Fibroblast of lung (primary cell): ENCODE measurements at places on chromosomes 2 and 18. TPM values are rescaled to one million over a fixed set of nuclear protein-coding genes. Genes with fewer than 3 reads are reported as not detected.

Gene ACTG2
- 4.1 TPM in 2 replicates for total RNA-seq

- no peak overlapping the region for H3K27ac ChIP-seq
- DNase-seq: no peak
- no peak overlapping the region for H3K4me3 ChIP-seq
- no peaks in the 10 kb centered on the region for H3K27me3 ChIP-seq
These were observed 26.6 kb downstream of the LPIN2 start for GRCh38 chr18:2986150-2986865.

GRCh38 chr2:45013229-45014015 lies 4.2 kb upstream of the SIX2 start:
- H3K4me3 ChIP-seq: no peak overlapping the region
- H3K4me1 ChIP-seq: peaks cover 3% of the 10 kb centered on the region
- H3K27ac ChIP-seq: no peak overlapping the region
- no peaks in the 10 kb centered on the region for H3K36me3 ChIP-seq
- no peak for DNase-seq
- peaks cover 68% of the 10 kb centered on the region for H3K27me3 ChIP-seq

DNA sequence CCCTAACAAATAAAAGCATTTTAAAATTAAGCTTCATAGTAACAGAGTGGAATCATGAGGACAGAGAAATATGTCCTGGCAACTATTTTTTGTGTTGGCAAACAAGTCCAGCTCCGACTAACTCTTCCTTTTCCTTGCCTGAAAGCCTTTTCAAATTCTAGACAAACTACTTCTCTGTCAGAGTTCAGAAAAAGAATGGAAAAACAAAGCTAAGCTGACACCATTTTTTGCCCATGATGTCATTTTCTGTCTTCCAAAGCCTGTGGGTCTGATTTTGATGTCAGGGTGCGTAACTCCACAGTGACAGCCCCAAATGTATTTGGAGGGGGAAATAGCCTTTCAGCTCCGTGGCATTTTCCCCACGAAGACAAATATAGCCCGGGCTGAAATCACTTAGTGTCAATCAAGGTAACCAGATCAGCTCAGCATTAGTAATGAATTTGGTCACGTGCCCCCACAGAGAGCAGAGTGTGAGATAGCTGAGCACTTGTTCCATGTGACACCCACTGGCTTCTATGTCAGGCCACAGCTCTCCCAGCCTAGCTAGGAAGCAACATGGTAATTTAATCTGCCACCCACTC lies 233.0 kb upstream of the SIX2 start:
- H3K27me3 ChIP-seq: no peaks in the 10 kb centered on the region
- H3K4me1 ChIP-seq: peaks cover 16% of the 10 kb centered on the region
- H3K27ac ChIP-seq: no peak overlapping the region
- H3K4me3 ChIP-seq: no peak overlapping the region
- peak; percentile 64 for DNase-seq
- H3K36me3 ChIP-seq: no peaks in the 10 kb centered on the region

Gene TUBA3E
- total RNA-seq: not detected in 2 replicates

GRCh38 chr18:6835345-6835744 lies 105.8 kb downstream of the ARHGAP28 start:
- H3K27ac ChIP-seq: no peak overlapping the region
- peak; percentile 87 for DNase-seq
- H3K4me3 ChIP-seq: no peak overlapping the region

Gene GPR155
- total RNA-seq: 4.4 and 6.4 TPM in 2 replicates

DNA sequence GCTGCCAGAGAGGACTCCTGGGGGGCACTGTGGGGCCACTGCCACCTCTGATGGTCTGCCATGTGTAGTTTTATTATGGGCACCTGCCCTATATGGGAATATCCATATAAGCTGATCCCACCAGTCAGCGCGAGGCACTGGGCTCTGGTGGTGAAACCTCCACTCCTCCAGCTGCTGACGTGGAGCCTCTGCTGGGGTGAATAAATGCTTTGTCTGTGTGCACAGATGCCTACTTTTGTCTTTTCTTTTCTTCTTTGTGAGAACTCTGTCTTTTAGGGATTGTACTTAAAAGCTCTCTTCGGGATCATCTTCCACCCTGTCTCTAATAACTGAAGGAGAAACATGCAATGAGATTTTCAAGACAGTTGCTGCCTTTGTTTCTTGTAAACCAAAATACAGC lies 68.9 kb upstream of the NCK2 start:
- no peak overlapping the region for H3K27ac ChIP-seq
- no peak for DNase-seq
- no peaks in the 10 kb centered on the region for H3K27me3 ChIP-seq
- H3K4me1 ChIP-seq: no peaks in the 10 kb centered on the region
- H3K4me3 ChIP-seq: no peak overlapping the region

GRCh38 chr2:8121022-8121825 lies 560.6 kb upstream of the ID2 start:
- no peak for DNase-seq
- no peak overlapping the region for H3K27ac ChIP-seq
- H3K36me3 ChIP-seq: no peaks in the 10 kb centered on the region
- H3K4me3 ChIP-seq: no peak overlapping the region
- no peaks in the 10 kb centered on the region for H3K27me3 ChIP-seq

DNA sequence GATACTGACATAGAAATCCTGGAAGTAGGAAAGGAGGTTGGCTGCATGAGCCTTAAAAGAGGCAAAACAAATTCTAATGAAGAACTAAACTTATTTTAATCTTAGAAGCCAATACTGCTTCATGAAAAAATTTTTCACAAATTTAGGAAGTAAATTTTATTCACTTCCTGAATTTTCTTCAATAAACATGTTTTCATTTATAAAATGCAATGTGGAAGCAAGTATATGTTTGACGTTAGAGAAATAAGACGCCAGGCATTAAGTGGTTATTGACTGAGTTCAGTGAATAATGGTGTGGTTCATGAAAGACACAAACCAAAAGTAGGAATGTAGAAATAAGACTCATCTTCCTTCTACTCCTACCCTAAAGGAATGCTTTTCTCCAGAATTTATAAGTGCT lies 136.4 kb downstream of the USP34 start:
- no peak overlapping the region for H3K27ac ChIP-seq
- no peak overlapping the region for H3K4me3 ChIP-seq
- H3K4me1 ChIP-seq: no peaks in the 10 kb centered on the region
- H3K36me3 ChIP-seq: peaks cover 2% of the 10 kb centered on the region

DNA sequence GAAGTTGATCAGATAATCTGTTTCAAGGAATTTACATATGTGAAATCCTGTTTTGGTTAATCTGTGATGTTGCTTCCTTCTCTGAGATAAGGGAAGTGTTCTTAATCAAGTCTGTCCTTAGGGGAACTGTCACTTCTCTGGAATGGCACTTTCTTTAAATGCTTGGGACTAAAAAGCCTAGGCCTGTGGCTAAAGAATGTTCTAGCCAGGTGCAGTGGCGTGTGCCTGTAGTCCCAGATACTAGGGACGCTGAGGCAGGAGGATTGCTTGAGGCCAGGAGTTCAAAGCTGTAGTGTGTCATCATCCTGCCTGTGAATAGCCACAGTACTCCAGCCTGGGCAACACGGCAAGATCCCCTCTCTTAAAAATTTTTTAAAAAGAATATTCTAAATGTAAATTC lies 217.6 kb upstream of the SIX3 start:
- no peak for DNase-seq
- H3K36me3 ChIP-seq: no peaks in the 10 kb centered on the region

GRCh38 chr18:52678551-52678950 lies 338.6 kb downstream of the DCC start:
- no peak for DNase-seq
- no peak overlapping the region for H3K27ac ChIP-seq
- no peaks in the 10 kb centered on the region for H3K27me3 ChIP-seq
- H3K4me1 ChIP-seq: no peaks in the 10 kb centered on the region
- H3K36me3 ChIP-seq: no peaks in the 10 kb centered on the region
- no peak overlapping the region for H3K4me3 ChIP-seq

- H3K27me3 ChIP-seq: no peaks in the 10 kb centered on the region
- H3K27ac ChIP-seq: no peak overlapping the region
- DNase-seq: peak; percentile 75
- peaks cover 3% of the 10 kb centered on the region for H3K4me1 ChIP-seq
These were observed 142.4 kb downstream of the SOCS6 start for GRCh38 chr18:70431203-70431624.

- no peaks in the 10 kb centered on the region for H3K27me3 ChIP-seq
- H3K4me3 ChIP-seq: no peak overlapping the region
- H3K4me1 ChIP-seq: no peaks in the 10 kb centered on the region
- H3K36me3 ChIP-seq: no peaks in the 10 kb centered on the region
- no peak overlapping the region for H3K27ac ChIP-seq
These were observed 500.3 kb upstream of the SMIM21 start for GRCh38 chr18:75927791-75928190.

Gene TUBB6
- total RNA-seq: 269 and 408 TPM in 2 replicates

- no peak for DNase-seq
- no peaks in the 10 kb centered on the region for H3K4me1 ChIP-seq
- H3K27ac ChIP-seq: no peak overlapping the region
- no peak overlapping the region for H3K4me3 ChIP-seq
- H3K27me3 ChIP-seq: no peaks in the 10 kb centered on the region
These were observed 146.3 kb downstream of the TMX3 start for GRCh38 chr18:68568364-68569155.

DNA sequence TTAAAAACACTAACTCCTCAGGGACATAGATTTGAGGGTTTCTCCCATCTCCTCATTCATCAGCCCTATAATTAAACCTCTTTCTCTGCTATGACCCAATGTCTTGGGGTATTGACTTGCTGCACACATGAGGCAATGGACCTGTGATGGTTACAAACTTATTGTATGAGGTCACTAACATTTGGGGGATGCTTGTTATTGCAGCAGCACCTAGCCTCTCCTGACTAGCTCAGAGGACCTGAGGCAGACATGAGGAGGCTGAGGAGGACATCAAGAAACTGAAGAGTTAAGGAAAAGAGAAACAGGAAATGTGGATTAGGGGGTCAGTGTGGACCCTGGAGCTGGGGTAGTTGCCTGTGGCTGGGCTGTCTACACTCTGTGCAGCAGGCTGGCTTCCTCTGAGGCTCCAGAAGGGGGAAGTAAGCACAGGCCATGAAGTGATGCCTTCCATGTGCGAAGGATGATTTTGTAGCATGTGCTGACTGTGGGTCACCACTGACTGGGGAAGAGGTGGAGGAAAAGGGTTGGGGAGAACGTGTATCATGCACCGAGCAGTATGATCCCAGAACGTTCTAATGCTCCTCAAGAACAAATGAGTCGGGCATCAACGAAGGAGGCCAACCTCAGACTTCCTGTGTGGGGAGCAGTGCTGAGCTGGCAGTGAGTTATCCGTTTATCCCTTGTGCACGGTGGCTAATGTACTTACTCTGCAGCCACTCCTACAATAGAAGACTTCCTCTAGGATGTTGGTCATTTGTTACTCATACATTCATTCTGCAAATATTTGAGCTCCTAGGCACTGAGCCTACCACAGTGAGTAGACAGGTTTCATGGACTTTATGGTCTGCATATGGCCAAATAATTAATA lies 42.1 kb upstream of the RFX8 start:
- H3K36me3 ChIP-seq: no peaks in the 10 kb centered on the region
- H3K4me1 ChIP-seq: peaks cover 21% of the 10 kb centered on the region
- H3K27ac ChIP-seq: peak overlapping the region; percentile 94
- no peaks in the 10 kb centered on the region for H3K27me3 ChIP-seq

GRCh38 chr2:121746071-121746578 lies 9.3 kb upstream of the TSN start:
- no peak overlapping the region for H3K27ac ChIP-seq
- H3K36me3 ChIP-seq: no peaks in the 10 kb centered on the region
- no peak for DNase-seq
- H3K4me3 ChIP-seq: no peak overlapping the region

GRCh38 chr2:180063494-180064092 lies 56.5 kb upstream of the CWC22 start:
- peaks cover 2% of the 10 kb centered on the region for H3K27me3 ChIP-seq
- H3K4me1 ChIP-seq: no peaks in the 10 kb centered on the region
- H3K27ac ChIP-seq: no peak overlapping the region
- no peaks in the 10 kb centered on the region for H3K36me3 ChIP-seq

Gene CD28
- not detected in 2 replicates for total RNA-seq

GRCh38 chr2:61431345-61431744 lies 39.5 kb downstream of the USP34 start:
- H3K4me3 ChIP-seq: no peak overlapping the region
- H3K27me3 ChIP-seq: no peaks in the 10 kb centered on the region
- no peaks in the 10 kb centered on the region for H3K36me3 ChIP-seq
- no peak for DNase-seq
- no peak overlapping the region for H3K27ac ChIP-seq

GRCh38 chr2:205681401-205682238 lies 681 bp upstream of the NRP2 start:
- H3K27ac ChIP-seq: peak overlapping the region; percentile 49
- H3K27me3 ChIP-seq: no peaks in the 10 kb centered on the region
- peaks cover 2% of the 10 kb centered on the region for H3K4me1 ChIP-seq
- no peaks in the 10 kb centered on the region for H3K36me3 ChIP-seq
- peak overlapping the region; percentile 77 for H3K4me3 ChIP-seq

- peaks cover 6% of the 10 kb centered on the region for H3K27me3 ChIP-seq
- H3K27ac ChIP-seq: no peak overlapping the region
- H3K4me3 ChIP-seq: no peak overlapping the region
- H3K4me1 ChIP-seq: peaks cover 5% of the 10 kb centered on the region
- H3K36me3 ChIP-seq: no peaks in the 10 kb centered on the region
- DNase-seq: no peak
These were observed 108.0 kb downstream of the CLIP4 start for GRCh38 chr2:29223257-29223656.

DNA sequence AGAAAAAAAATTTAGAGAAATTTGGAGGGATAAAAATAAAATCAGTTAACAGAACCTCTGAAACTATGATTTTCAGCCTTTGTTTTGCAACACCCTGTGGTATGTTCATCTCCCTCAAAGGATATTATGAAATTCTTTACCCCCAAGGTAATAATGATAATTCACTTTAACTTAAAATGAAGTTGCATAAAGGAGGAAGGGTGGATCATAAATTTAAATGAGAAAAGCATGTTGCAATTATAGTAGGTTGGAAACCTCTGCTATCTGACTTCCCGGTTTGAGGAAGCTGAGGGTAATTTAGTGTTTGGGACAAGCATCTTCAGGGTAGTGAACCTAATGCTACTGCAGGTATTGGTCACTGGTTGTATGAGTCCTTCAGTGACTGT lies 102.9 kb downstream of the BABAM2 start:
- H3K4me3 ChIP-seq: no peak overlapping the region
- no peak overlapping the region for H3K27ac ChIP-seq
- H3K27me3 ChIP-seq: no peaks in the 10 kb centered on the region
- H3K4me1 ChIP-seq: peaks cover 9% of the 10 kb centered on the region
- no peaks in the 10 kb centered on the region for H3K36me3 ChIP-seq
- DNase-seq: no peak

- no peaks in the 10 kb centered on the region for H3K36me3 ChIP-seq
- DNase-seq: no peak
- no peaks in the 10 kb centered on the region for H3K27me3 ChIP-seq
- H3K27ac ChIP-seq: no peak overlapping the region
- no peaks in the 10 kb centered on the region for H3K4me1 ChIP-seq
These were observed 154.9 kb downstream of the FTCDNL1 start for GRCh38 chr2:199696048-199696447.

DNA sequence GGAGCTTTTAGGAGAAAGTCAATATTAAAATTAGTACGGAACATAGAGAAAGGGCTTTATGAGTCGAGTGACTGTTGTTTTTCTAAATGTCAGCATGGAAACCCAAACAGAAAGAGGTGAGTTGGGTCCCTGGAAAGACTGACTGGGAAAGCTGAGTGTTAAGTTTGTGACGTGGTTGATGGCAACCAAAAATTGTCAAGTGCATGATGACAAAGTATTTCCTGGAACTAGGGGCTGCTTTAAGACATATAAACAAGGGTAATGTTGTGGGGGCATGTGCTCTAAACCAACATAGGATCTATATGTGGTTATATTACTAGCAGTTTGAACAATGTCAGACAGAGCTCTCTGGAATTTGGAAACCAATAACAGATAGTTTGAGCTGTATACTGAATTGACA lies 50.9 kb upstream of the GPD2 start:
- H3K4me3 ChIP-seq: no peak overlapping the region
- H3K4me1 ChIP-seq: no peaks in the 10 kb centered on the region
- DNase-seq: no peak
- no peaks in the 10 kb centered on the region for H3K36me3 ChIP-seq
- no peak overlapping the region for H3K27ac ChIP-seq
